ENCODE measurements at places on chromosomes 7 and 10. TPM values are rescaled to one million over a fixed set of nuclear protein-coding genes. Genes with fewer than 3 reads are reported as not detected.

Gene BICC1
- 1.1 TPM for total RNA-seq

- peak; percentile 75 for DNase-seq
Observed at GRCh38 chr7:1473864-1474512, 14.7 kb upstream of the MICALL2 start.

- no peak for DNase-seq
Observed at GRCh38 chr10:126844406-126844805, 60.8 kb upstream of the DOCK1 start.

Gene PSTK
- total RNA-seq = 3.7 TPM

Gene PAX4
- total RNA-seq = not detected

GRCh38 chr7:139603282-139603681 is 79.8 kb downstream of the CLEC2L start:
- no peak for DNase-seq

GRCh38 chr10:96287392-96288105 is 16.2 kb upstream of the BLNK start:
- peak; percentile 79 for DNase-seq

All from bronchial epithelial cell (primary cell).